Putamen (tissue), 1 donor: ENCODE measurements at places on chromosomes 1 and 21.

- no peak for DNase-seq
Observed at GRCh38 chr21:43864962-43865539, at the start of gene AGPAT3. AGPAT3 (plus strand) TSS chr21:43865223; CDS start chr21:43959682, 94,459 bp downstream.

- no peak for DNase-seq
Observed at GRCh38 chr21:37873655-37874054, 42.6 kb downstream of the KCNJ6 start.

GRCh38 chr1:184836141-184836540 is 81.5 kb upstream of the EDEM3 start:
- no peak for DNase-seq

- peak; percentile 75 for DNase-seq
Observed at GRCh38 chr1:42035205-42035829, 116.6 kb upstream of the HIVEP3 start.

- no peak for DNase-seq
Observed at GRCh38 chr1:23556635-23557470, 2.4 kb downstream of the ID3 start.

- no peak for DNase-seq
Observed at GRCh38 chr1:110710314-110710713, 35.6 kb upstream of the KCNA3 start.

- no peak for DNase-seq
Observed at GRCh38 chr1:36606641-36607262, 124.0 kb upstream of the CSF3R start.

DNA sequence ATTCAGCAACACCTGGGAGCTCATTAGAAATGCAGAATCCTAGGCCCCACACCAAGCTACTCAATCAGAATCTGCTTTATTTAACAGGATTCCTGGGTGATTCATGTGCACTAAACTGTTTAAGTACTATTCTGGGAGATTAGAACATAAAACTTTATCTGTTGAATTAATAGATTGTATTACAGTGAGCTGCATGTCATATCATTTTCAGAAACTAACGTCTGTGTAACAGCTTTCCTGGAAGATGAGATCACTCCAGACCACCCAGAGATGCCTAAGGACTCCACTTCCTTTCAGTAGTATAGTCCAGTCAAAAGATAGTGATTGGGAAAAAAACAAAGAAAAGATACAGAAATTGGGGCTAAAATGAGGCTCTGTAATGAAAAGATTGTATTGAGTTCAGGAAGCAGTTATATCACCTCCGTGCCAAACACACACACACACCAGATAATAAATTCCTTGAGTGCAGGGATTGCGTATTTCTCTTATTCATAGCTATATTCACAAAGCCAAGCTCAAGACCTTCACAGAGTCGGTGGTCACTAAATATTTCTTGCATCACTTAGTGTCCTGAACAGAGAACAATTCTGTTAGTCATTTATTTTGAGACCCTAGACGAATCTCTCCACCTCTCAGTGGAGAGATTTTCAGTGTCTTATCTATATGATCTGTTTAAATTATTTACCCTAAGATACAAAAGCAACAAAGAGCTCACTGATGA is 178.2 kb downstream of the DSCAM start:
- DNase-seq, result no peak

DNA sequence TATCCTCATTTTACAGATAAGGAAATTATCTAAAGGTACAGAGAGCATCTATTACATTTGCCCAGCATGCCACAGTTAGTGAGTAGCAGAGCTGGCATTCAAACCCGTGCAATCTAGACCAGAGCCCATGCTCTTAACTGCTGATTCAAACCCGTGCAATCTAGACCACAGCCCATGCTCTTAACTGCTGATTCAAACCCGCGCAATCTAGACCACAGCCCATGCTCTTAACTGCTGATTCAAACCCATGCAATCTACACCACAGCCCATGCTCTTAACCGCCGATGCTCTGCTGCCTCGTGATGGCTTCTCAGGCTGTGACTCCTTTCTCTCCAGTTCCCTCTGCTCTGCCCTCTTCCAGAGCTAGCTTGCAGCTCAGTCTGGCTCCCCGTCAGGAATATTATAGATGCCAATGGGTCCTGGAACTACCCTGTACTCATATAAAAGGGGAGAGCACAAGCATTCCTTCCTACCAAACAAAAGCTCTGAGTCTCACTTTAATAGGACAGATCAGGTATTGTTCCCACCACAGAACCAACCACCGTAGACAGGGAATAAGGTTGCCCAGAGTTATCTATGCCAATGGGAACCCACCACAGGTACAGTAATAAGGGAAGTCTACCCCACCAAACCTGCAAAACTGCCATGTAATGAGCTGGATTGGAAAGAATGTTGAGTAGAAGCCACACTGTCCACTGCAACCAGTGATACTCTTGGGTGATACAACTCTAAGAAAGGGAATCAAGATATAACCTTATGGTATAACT is 78.4 kb downstream of the SMYD3 start:
- DNase-seq, result peak; percentile 9

DNA sequence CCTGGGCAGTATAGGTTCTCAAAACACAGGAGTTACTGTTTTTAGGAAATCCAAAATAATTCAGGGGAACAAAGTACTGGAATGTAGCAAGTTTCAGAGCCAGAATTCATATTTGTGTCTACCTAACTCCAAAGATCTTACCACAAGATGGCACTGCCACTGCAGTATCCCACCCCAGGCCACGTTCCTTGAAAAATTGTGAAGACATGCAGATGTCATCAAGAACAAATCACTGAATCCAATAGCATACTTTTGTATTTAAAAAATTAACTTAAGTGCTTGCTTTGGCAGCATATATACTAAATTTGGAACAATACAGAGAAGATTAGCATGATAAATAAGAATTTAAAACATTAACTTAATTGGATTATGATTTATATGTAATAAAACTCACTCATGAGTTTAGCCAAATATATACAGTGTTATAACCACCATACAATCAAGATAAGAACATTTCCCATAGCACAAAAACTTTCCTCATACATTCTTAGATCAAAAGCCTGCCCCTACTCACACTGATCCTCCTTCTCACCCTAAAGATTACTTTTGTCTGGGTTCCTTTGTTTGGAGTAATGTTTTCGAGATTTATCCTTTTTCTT is 209.9 kb downstream of the FAF1 start:
- DNase-seq, result peak; percentile 20

- peak; percentile 70 for DNase-seq
Observed at GRCh38 chr1:201877877-201878401, 10.8 kb upstream of the SHISA4 start.

GRCh38 chr1:4106731-4107130 is 206.7 kb upstream of the C1orf174 start:
- DNase-seq, result no peak

- DNase-seq, result no peak
Observed at GRCh38 chr1:53697721-53698383, 41.1 kb downstream of the GLIS1 start.

- DNase-seq, result no peak
Observed at GRCh38 chr1:245156736-245157505, 2.1 kb downstream of the KIF26B start.

DNA sequence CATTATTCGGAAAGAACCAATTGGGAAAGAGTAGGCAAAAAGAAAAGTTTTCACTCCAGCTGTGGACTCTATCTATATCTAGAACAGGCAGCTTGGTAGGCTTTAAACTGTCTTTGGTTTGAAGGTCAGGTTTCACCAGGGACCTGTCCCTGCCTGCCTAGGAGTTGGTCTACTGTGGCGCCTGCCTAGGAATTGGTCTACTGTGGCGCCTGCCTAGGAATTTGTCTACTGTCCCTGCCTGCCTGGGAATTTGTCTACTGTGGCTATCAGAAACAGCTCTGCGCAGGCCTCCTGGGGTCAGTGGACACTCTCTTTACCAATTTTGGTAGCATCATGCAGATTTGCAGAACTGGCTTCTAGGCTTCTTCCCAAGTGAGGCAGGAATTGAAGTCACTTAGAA is 13.8 kb downstream of the USP25 start:
- DNase-seq, result no peak

DNA sequence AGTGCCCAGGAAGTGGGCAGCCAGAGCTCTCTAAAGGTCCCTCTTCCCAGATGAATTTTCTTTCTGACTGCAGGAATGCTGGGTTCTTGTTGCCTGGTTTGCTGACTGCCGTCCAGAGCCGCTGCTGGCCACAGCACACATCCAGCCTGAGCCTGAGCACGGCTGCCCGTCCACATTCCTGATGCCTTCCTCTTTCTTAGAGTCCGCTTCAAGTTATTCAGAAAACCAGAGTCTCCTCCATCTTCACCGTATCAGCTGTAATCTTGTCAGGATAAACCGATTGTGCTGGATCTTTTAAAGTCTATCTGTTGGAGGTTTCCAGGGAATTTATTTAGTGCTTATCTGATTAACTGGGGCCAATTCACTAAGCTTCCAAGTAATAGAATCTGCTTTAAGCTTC is 84.8 kb upstream of the BCAR3 start:
- DNase-seq, result no peak

DNA sequence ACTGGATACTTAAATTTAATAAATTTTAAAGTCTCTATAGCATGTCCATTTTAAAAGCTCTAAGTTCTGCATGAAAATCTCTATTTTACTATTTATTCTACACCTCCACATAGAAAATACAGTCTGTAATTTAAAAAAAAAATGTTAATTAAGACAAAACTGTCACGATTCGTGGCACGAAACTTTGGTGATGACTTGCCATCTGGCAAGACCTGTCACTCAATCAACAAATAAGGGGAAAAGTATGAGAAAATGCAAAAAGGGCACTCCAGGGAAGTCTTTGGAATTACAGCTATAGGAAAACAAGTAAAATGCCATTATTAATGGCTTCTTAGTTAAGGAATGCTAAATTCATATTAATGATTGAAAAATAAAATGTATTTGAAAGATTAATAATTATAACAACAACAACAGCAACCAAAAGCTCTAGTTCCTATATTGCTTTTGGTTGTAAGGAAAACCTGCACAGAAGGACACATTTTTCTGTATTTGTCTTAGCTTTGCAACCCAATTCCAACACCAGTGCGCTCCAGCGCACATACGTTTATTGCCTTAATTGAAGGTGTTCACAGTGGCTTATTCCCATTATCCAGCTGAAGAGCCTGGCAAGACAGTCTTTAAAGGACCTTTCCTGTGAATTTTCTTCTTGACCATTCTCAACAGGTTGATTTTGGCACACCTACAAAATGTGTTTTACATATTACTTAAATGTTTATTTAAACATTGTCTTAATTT is 107.8 kb downstream of the PLPPR5 start:
- no peak for DNase-seq

DNA sequence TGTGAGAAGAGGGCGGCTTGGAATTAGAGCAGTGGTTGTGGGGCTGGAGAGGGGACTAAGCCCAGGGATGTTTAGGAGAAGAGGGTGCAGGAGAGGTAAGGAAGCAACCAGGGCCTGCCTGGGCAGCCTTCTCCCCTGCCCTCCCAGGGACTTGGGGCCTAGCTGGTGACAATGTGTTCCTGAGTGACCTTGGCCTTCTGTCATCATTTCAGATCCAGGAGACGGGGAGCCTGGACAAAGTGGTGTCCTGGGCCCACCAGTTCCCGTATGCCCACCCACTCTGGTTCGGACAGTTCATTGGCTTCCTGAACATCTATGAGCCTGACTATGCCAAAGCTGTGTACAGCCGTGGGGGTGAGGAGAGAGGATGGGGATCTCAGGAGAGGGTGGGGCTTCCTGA is 11.8 kb downstream of the CYP4B1 start:
- DNase-seq, result no peak
